ENCODE measurements at places on chromosomes 3 and 15.
A peak's percentile ranks its signal among the peaks of the same experiment; 100 is the strongest.

GRCh38 chr3:194178669-194179068 lies 42.7 kb downstream of the HES1 start:
- DNase-seq, result no peak

DNA sequence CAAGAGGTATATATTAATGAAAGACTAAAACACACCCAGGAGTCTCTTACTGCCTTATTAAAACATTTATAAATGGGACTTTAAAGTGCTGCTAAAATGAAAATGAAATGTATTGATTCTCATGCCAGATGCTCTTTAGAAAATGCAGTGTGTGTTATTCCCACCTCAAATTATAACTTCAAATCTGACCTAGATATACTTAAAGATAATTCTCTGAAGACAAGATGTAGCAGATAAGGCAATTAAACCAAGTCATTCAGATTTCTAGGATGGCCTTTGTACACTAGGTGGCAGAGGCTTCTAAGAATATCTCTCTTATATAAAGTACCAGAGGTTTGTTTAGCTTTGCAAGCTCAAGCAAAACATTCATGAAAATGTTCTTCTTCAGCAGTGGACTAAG lies 26.9 kb upstream of the GOLGA8B start:
- no peak for DNase-seq

- DNase-seq, result no peak
These were observed 26.3 kb upstream of the TMEM45A start for GRCh38 chr3:100465892-100466777.

DNA sequence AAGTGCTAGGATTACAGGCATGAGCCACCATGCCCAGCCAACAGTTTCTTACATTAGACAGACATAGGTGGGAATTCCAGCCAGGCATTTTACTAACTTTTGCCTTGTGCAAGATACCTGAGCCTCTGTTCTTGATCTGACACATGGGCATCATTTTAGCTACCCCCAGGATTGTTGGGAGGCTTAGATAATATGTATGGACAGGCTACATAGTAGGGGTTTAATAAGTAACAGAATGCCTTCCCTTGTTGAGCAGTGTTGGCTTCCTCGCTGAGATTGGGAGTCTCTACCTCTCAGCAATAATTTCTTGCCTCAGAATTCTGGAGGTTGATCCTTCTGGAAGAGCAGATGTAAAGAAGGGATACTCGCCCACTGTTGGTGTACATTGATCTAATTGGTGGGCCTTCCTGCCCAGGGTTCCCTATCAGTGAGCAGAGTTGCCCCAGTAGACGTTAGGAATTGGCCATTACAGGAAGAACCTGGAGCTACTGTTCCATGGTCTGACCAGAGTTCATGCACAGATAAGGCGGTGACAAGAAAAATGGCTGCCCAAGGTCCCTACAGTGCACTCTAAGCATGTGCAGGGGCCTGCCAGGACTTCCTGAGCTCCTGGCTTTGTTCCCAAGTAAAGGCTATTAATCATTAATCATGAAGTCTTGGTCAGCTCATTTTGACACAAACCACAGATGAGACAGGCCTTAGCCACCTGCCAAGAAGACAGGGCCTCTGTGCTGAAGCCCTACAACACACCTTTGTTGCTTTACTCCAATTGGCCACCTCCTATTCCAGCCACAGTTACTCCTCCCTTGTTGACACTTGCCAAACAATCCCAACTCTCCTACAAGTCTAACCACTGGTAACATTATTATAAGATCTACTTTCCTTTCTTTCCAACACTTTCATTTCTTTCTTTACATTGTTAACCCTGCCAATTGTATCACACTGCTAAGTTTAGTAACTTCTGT lies 5.0 kb upstream of the IL17RE start:
- DNase-seq, result peak; percentile 83
